ENCODE measurements at places on chromosomes 4 and X.

GRCh38 chrX:22746081-22746480 is 253.7 kb upstream of the DDX53 start:
- DNase-seq = no peak

DNA sequence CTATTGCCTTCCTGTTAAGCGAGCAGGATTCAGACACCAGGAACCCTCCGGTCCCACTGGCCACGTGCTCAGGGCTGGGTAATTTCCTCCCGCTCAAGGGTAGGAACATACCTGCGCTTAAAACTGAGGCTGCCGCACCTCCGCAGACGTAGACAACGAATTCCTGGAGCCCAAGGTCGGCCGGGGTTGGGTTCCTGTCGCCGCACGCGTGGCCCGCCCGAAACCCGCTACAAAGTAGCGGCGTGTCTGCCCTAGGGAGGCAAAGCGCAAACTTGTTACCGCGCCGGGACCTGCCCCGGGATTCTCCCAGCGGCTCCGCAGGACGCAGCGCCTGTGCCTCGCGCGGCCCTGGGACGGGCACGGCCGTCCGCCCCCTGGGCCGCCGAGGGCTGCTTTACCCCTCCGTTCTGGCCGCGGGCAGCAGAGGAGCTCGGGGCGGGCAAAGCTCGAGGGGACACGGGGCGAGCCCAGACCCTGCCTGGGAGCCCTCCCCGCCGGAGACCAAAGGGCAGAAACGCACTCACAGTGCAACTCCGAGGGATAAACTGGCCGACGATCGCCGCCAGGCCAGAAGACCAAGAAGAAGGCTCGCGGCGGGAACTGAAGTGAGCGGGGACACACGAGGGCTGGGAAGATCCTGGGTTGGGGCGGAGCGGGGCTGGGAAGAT is at the start of gene ERVMER34-1:
TSS of gene ERVMER34-1 (minus strand) at position 607 of the 668 bp plus-strand sequence. CDS start 5,905 bp downstream, outside the sequence.
- DNase-seq = no peak

- no peak for DNase-seq
Measured at GRCh38 chrX:39903937-39904336, 193.8 kb downstream of the BCOR start.

GRCh38 chr4:37652747-37653527 is 33.2 kb downstream of the RELL1 start:
- DNase-seq = no peak

- no peak for DNase-seq
Measured at GRCh38 chrX:70973221-70973620, 42.3 kb upstream of the SLC7A3 start.

DNA sequence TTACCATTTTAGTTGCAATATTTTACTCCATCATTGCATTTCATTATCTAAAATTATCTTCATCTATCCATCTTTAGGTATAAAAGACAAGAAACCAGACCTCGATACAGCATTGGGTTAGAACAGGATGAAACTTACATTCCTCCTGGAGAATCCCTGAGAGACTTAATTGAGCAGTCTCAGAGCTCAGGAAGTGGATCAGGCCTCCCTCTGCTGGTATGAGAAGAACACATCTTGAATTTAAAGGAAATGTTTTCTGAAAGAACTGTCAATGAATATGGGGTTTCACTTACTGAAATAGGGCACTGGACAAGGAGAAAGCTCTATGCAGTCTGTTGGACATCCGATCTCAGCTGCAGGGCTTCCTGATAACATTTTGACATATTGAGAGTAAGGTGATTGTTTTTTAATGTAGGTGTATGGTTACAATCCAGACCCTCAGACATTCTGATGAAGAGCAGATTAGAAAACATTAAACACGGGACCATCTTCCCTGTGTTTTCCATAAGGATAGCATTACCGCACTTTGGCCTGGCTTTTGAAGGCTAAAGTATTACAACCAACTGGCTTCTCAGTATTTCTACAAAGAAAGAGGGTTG is 367.2 kb downstream of the BMPR1B start:
- DNase-seq = no peak

- DNase-seq = no peak
Measured at GRCh38 chr4:152063621-152064240, 302.9 kb upstream of the GATB start.

- no peak for DNase-seq
Measured at GRCh38 chrX:151695583-151696340, 504 bp downstream of the PRRG3 start.

DNA sequence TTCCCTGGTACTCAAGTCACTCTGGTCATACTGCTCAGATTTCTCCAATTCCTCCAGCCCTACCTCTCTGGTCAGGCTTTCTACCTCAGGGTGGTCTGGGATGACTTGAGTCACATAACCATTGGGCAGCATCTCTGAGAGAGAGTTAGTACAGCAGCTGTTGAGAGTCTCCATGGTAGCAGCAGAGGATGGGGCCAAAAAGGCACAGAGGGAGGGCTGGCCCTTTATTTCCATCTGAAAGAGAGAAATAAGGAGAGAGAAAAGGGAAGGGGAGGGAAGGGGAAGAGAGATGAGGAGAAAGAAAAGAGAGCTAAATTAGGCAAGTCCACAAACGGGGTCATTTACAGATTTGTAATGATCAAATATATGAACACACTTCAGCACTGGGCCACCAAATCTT is 149.1 kb upstream of the ARHGEF9 start:
- DNase-seq = no peak

GRCh38 chr4:25320773-25321172 is 8.2 kb downstream of the ZCCHC4 start:
- no peak for DNase-seq

- DNase-seq = no peak
Measured at GRCh38 chr4:158811704-158812103, 42.9 kb downstream of the FNIP2 start.

DNA sequence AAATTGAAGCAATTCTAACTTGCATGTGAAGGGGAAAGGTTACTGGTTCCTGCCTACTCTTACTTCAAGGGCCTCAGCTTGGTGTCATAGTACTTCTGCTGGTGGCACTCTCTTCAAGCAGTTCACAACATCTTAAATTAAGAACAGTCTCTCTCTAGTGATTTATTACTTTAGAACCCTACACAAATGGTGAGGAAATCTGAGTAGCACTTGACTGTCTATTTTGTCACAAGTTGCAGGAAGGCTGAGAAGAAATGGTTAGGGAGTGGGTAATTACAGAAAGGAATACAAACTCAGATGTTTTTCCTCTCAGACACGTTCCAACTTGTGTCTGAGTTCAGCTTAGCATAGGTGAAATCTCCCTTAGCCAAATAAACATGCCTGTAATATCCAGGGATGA is 242.3 kb upstream of the GRIA3 start:
- DNase-seq = no peak

GRCh38 chr4:87188932-87189331 is 31.5 kb downstream of the KLHL8 start:
- DNase-seq = no peak

GRCh38 chrX:118965395-118965794 is 9.0 kb upstream of the LONRF3 start:
- DNase-seq = no peak

DNA sequence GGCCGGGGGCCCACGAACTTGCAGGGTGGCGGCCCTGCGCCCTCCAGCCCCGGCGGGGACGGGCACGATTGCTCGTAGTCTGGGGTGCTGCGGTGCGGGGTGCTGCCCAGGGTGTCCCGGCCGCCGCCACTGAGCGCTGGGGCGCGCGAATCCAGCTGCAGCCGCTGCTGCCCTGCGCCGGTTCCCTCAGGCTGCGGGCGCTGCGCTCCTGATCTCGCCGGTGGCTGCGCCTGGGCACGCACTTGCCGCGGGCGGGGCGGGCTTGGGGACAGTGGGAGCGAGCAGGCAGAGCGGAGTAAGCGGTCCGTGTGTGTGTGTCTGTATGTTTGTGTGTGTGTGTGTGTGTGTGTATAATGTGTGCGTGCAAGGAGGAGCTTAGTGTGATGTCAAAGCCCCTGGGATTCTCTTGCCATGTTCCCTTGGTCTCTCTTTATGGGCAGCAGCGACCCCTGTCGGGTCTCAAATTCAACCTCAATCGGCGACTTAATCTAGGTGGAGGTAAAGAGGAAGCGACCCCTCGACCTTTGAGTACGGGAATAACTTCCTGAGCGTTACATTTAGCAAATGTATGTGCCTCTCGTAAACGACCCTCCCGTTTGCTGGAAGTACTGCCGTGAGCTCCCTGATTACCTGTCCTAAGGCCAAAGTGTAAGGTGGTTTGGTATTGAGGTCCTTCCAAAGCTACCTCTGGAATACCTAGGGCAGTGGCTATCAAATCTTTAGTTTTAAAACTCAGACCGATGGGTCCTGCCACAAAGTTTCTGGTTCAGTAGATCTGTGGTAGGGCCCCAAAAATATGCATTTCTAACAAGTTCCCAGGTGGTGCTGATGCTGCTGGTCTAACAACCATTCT is at the start of gene RNF150:
TSS of gene RNF150 (minus strand) at position 324 of the 853 bp plus-strand sequence.
- peak; percentile 21 for DNase-seq

DNA sequence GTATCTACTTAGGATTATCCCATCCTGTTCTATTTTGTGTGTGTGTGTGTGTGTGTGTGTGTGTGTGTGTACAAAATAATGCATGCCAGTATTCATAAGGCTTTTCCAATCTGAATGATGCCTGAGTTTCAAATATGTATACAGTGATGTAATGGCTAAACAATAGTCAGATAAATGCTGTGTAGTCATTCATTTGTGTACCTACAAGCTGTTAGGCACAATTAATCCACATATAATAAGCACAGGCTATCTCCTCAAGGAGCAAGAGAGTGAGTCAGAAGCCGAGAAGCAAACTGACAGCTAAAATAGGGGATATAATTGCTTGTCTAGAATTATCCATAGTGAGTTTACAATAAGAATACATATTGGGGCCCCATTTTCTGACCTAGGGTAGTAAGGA is 15.7 kb downstream of the DMD start:
- DNase-seq = no peak

DNA sequence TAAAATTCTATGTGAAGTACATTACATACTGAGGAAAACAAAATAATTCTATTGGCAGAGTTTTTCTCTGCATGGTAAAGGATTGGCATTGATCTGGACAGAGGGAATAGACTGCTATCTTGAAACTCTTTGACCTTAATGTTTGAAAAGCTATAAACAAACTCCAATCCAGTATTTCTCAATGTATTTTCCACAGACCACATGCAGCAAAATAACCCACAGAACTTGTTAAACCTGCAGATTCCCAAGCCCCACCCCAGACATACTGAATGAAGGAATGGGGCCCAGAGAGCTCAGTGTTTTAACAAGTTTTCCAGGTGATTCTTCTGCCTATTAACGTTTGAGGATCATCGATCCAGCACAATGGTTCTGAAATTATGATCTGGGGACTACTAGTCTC is 15.7 kb downstream of the RNF128 start:
- DNase-seq = no peak

GRCh38 chr4:158826882-158827281 is 58.1 kb downstream of the FNIP2 start:
- DNase-seq = no peak

DNA sequence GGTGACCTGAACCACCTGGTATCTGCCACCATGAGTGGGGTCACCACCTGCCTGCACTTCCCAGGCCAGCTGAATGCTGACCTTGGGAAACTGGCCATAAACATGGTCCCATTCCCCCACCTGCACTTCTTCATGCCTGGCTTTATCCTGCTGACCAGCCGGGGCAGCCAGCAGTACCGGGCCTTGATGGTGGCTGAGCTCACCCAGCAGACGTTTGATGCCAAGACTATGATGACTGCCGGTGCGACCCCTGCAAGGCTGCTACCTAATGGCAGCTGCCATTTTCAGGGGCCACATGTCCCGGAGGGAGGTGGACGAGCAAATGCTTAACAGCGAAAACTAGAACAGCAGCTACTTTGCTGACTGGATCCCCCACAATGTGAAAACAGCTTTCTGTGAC is 67.5 kb upstream of the FAM241A start:
- no peak for DNase-seq

DNA sequence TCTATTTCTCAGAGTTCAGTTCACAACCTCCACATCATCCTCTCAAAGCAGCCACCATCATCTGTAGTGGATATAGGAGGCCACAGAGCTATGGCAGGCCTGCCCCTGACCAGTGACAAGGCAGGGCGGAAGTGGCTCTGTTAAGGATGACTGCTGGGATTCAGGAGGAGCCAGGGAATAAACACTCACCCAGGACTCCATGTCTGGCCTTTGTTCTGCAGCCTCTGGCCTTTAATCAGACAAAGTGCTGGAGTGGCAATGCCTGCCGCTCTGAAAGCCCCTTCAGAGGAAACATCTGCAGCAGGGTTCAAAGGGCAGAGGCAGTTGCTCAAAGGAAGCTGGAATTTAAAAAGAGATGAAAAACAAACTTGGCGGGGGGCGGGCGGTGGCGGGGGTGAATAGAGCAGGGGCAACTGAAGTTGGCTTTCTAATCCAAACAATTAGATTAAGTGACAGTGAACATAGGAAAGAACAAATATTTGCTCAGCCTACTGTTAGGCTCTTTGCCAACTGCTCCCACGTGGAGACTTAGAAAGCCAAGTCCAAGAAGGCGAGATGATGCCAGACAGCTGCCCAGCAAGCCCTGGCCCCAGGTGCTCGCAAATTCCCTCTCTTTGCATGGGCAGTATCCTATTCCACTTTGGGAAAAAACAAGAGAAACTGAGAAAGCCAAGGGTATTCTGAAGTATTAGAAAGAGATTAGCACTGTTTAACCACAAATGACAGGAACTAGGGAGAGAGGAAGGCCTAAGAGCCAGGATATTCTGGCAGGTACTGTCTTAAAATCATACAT is 5.5 kb downstream of the MPP1 start:
- DNase-seq = peak; percentile 62

DNA sequence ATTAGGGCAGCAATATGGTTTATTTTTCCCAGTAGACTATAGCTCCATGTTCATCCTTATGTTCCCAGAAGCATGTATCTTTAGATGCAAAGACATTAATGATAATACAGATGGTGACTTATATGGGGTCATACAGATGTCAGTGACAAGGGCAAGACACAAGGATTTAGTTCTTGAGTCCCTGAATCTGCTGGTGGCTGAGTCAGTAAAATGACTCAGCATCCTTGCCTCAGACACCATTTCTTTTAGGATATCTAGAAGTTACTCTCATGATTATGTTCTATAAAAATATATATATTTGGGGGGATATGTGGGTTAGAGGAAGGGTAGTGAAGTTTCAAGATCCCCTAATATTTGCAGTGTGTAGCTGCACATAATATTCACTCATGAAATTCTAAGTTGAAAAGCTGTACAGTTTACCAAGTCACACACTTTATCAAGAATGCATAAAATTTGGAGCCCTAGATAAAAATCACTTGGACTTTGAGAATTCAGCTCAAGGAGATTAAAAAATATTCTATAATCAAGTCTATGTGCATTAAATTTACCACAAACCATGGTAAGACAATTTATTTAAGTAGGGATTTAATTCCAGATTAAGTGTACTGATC is 101.9 kb downstream of the LNX1 start:
- DNase-seq = no peak

- DNase-seq = no peak
Measured at GRCh38 chr4:174215057-174215456, 68.4 kb downstream of the FBXO8 start.

GRCh38 chr4:159856451-159856850 is 753.6 kb downstream of the RAPGEF2 start:
- no peak for DNase-seq

GRCh38 chr4:2866891-2867290 is 23.2 kb downstream of the ADD1 start:
- no peak for DNase-seq

DNA sequence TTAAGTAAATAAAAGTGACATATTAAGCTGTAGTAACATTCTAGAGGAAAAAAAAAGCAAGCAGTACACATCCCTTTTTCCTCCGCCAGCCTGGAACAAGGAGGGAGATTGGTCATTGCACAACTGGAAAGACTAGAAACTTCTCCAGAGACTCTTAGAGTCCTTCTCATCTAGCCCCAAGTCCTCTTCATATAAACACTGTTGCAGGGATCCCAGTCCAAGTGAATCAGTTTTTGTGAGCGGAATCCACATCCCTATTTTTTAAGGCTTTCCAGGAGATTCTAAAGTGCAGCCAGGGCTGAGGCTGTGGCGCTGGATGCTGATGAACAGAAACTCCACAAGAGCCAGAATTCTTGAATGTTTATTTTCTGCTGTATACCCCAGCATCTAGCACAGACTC is 23.8 kb downstream of the REELD1 start:
- DNase-seq = no peak
